NCI-H2029 (cell line): ENCODE measurements at places on chromosomes 3 and 15.
A peak's percentile ranks its signal among the peaks of the same experiment; 100 is the strongest.

DNA sequence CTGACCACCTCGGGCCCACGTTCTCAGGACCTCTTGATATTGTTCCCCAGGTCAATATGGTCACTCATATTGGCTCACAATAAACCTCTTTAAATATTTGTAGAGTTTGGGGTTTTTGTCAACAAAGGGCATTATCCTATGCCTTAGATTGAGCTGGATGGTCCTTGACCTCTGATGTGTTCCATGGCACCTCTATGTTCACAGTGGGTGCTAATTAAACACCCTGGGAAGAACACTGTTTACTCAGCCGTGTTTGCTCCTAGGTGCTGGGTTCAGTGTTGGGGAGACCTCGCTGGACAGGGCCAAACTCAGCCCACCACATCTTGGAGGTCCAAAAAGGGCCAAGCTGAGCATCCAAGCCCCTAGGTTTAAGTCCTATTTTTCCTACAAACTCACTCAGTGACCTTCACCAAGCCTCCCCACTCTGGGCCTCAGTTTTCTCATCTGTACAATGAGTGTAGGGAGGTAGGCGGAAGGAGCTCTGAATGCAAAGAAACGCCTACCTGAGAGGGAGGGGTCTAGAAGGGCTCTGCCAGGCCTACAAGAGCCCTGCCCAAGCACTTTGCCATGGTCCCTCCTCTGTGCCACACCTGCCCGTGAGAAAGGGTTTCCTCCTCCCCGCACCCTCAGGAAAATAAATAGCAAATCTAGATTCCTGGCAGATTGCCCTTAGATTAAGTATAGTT lies 7.2 kb downstream of the FAM174B start:
- DNase-seq: peak; percentile 37

- DNase-seq: no peak
These were observed 118.1 kb downstream of the RPL22L1 start for GRCh38 chr3:170751899-170752293.

DNA sequence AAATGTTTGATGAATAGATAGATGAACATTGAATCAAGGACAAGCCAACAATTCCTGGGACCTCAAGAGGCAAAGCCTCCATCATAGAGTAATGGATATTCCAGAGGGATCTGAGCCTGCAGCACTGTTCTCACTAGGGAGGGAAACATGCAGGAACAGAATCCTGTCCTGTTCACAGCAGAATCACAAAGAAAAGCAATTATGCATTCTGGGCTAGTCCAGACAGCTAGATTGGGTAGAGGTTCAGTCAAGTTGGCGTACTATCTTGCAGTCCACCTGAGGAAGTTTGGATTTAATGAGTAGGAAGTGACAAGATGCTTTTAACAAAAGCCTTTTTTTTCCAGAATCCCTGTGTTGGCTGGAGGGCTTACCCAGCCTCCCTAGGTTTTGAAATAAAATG lies 314.5 kb upstream of the SEMA6D start:
- no peak for DNase-seq

DNA sequence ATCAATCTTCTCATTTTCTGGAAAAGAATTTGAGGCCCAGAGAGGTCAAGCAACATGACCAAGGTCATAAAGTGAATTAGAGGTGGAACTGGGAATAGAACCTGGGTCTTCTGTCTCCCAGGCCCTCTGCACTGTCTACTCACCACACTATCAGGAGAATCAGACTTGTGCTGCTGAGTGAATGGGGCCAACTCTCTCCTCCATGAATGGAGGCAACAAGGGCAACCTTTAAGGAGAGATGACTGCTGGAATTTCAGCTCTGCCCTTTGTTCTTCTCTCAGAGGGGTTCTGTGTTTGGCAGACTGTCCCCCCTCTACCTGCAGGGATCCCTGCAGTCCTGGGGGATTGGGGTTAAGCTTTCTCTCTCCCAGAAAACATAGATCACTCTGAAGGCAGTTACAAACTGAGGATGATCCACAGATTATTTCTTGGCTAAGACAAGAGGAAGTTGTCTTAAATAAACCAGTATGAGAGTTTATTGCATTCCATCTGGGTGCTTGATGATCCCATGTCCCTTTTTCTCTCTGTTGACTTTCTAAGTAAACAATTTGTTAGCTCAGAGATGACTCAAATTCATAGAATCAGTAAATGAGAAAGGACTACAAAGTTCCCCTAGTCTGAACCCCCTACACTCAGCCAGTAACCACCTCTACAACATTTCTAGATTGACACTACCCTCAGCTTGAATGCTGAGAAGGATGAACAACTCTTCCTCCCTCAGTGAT lies 99.0 kb upstream of the LIPC start:
- peak; percentile 39 for DNase-seq

DNA sequence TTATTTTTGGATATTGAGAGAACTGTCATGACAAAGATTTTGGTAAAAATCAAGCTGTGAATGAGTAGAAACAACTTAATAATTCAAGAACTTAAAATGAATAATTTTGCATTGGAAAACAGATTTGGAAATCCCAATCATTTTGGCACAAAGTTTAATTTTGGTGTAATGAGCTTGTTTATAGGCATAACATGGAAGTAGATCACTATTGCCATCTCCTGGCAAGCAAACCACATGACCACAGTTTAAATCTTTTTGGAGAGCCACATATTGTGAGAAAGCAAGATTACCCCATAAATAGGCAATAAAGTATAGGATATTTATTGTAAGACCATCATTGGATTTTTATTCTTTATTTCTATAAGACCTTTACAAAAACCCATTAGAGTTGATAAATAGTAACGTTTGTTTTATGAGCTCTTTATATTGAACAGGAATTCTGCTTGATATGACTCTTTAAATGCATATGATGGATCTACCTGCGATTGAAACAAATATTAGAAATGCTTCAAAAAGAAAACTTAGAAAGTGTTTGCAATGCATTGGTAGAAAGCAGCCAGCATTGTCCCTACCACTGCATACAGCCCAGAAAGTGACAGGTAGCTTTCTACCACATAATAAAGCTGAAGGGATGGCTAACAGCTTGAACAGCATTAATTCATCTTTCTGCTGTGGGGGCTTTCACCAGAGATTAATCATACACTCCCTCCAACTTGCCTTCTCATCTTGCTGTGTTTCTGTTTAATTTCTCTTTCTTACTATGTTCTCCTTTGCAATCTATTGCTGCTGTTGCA lies 766.8 kb downstream of the TBL1XR1 start:
- peak; percentile 55 for DNase-seq

DNA sequence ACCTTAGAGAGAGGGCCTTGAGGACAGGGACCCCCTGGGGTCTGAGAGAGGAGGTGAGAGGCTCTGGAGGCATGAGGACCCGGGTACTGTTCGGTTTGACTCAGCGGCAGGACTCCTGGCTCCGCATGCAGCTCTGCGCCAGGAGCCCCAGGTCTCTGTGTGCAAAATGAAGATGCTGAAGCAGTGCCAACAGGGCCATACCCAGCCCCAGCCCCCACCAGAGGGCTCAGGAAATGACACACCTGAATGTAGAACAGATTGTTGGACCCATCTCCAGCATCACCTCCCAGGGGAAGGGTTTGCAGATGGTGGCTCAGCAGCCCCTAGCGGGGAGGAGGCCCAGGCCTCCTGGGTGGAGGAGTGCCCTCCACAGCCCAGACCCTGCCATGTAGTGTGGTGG lies 30.2 kb downstream of the EPHB3 start:
- no peak for DNase-seq

GRCh38 chr3:73718326-73719110 lies 93.8 kb upstream of the PDZRN3 start:
- DNase-seq: no peak

DNA sequence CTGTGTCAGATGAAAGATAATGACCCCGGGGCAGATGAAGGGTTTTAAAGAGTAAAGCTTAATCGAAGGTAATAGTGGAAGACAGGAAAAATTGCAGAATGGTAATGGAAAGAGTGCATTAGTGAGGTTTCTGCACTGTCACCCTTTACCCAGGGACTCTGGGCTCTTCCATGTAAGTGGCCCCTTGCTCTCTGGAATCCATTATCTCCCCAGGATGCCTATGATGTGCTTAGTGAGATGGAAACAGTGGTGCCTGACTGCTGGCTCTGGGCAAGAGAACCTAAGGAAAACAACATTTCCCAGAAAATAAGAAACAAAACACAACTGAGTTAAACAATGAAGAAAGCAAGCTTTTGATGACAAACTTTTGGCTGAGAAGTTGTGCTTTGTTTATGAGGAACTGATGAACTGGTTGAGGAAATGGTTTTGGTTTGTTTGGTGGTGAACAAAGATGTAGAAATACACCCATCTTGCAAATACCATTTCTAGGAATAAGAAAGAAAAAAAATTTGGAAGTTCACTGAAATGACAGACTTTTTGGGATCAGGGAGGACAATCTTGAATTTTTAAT lies 119.9 kb upstream of the RASGRP1 start:
- no peak for DNase-seq

DNA sequence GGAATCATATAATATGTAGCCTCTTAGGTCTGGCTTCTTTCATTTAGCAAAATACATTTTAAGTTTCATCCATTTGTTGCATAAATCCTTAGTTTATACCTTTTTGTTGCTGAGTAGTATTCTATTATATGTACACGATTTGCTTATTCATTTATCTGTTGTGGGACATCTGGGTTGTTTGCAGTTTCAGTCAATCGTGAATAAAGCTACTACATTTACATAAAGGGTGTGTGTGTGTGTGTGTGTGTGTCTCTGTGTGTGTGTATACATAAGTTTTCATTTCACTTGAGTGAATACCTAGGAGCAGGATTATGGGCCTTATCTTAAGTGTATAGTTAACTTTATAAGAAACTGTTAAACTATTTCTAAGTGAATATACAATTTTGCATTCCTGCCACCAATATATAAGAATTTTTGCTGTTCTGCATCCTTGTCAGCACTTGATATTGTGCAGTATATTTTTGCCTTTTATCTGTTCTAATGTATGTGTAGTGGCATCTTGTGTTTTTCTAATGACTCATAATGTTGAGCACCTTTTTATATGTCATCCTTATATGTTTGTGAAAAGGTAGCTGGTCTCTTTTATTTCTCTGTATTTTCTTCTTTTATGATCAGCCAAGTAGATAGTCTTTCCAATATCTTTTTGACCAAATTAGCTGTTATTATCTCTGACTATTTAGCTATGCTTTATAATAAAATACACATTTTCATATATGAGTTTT lies 55.0 kb downstream of the GLCE start:
- DNase-seq: no peak

GRCh38 chr3:133032301-133032700 lies 5.9 kb upstream of the TMEM108 start:
- DNase-seq: no peak

GRCh38 chr3:197829397-197830045 lies 38.5 kb downstream of the LRCH3 start:
- DNase-seq: no peak

GRCh38 chr3:3191675-3192285 lies 12.3 kb upstream of the CRBN start:
- no peak for DNase-seq

DNA sequence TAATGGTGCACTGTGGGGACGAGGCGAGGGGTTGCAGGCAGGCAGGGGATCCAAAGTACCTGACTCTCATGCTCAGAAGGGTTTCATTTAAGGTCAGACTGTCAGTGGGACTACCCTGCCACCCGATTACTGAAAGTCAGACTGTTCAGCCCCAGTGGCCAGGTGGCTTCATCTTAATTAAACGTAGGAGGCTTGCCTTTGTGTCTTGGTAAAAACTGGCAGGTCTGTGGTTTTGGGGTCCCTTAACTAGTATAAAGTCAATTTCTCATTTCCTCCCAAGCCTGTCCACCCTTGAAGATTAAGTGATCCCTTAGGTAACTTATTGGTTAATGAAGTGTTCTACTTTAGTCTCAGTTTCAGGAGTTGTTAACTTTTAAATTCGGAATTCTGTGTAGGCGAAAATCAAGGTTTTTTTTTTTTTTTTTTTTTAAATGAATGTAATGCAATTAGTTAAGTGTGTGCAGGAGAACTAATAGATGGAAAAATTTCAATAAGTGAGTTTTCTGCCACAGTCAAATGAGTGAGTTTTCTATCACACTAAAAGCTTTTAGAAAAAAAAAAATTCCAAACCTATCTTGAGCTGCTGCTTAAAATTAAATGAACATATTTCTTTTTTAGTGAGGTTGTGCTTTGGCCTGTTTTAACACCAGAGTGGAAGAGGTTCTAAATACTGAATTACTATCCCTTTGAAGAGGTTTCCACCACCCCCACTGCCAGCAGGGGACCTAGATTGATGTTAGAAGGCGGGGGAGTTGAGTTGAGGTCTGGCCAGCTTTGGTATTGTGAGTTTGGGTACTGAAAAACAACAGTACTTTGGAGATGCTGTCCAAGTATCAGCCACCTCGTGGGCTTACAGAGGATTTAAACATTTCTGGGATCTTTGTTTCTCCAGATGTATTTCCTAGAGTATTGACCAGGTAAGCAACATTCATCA lies 15.2 kb downstream of the ITPR1 start:
- no peak for DNase-seq

DNA sequence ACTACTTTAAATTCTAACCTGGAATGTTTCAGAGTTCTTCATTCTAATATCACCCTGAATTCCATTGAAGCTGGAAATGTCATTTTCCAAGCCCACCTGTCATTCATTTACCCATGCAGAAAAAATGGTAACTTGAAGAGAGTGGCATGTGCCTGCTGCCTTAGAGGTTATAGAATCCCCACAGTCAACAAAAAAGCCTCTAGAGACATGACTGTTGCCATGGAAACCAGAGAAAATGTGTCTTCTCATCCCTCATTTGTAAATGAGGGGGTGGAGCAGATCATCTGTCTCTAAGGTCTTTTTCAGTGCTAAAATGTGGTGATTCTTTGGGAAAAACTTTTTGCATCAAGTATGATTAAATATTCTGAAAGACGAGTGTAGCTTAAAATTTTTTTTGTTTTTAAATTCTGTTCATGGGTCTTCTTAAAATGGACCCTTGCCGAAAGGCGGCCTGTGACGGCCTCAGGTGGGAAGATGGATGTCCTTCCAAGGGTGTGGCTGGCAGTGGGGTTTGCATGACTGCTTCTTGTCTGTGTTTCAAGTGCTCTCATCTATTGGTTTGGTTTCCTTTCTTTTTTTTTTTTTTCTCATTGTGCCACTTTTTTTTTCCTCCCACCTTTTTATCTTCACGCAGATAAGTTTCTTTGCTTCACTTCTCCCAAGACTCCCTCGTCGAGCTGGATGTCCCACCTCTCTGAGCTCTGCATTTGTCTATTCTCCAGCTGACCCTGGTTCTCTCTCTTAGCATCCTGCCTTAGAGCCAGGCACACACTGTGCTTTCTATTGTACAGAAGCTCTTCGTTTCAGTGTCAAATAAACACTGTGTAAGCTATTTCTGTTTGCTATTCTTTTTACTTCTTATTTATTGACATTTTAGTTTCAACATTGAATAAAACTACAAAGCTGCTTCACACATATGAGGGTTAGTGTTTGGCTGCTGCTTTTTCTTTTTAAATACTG lies 23.0 kb downstream of the TPM1 start:
- no peak for DNase-seq

DNA sequence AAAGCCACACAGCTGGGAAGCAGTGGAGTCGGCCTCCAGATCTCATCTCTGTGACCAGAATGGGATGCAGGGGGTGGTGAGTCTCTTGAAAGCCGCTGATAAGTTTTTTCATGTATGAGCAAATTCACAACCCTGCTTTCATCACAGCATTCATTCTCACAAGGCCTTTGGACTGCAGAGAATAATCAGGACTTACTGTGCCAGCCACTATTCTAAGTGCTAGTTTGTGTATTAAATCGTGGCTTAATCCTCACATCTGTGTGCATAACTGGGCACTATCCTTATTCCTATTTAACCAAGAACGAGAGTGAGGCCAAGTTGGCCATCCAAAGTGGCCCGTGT lies 64.2 kb upstream of the POLG start:
- DNase-seq: no peak

- peak; percentile 12 for DNase-seq
These were observed 48.9 kb upstream of the TCF12 start for GRCh38 chr15:56869573-56869972.
